ENCODE measurements at places on chromosomes 5 and 9. TPM values are rescaled to one million over a fixed set of nuclear protein-coding genes. Genes with fewer than 3 reads are reported as not detected.

The TRIP13 gene
- 1.1 TPM for polyA plus RNA-seq

The SVEP1 gene
- polyA plus RNA-seq = not detected

The ANKRD18B gene
- not detected for polyA plus RNA-seq

The SLC36A2 gene
- polyA plus RNA-seq = not detected

DNA sequence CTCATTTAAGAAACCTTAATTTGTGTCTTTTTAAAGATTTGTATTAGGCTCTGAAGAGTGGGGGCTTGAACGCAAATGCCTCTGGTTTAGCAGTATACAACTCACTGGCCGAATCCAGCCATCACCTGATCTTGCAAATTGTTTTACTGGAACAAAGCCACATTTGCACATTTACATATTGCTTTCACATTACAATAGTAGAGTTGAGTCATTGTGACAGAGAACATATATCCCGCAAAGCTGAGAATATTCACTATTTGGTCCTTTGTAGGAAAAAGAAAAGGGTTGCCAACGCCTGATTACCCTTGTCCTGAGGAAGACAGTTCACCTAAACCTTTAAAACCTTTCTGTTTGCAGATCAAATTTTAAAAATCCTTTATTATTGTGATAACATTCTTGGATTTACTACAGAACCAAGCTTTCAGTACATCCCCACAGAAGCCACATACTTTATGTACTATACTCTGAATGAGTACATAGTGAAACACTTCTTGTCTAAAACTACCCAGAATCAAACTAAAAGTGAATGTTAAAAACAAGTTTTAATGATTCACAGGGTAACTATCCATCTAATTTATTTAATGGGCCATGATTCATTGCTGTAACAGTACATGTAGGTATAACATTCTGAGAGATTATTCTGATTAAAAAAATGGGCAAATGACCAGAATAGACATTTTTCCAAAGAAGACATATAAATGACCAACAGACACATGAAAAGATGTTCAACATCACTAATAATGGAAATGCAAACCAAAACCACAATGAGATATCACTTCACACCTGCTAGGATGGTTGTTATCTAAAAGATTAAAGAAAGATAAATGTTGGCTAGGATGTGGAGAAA, 161.0 kb downstream of the SLC25A46 start:
- no peak for DNase-seq

- no peak for DNase-seq
These were observed 51.2 kb downstream of the MAPKAP1 start for GRCh38 chr9:125655691-125656410.

DNA sequence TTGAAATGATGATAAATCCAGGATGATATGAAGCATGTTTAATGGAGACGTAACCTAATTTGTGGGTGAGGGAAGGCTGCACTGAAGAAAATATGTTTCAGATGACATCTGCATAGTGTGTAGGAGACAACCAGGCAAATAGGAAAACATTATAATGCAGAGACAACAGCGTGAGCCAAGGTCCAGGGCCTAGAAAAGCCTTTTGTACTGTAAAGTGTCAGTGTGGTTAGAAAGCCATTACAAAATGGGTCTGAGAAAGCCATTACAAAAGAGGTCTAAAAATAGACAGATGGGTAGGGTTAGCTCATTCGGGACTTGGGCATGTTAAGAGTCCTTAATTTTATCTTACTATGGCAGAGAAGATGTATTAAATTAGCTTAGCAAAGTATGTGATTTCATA, 14.9 kb upstream of the GABRG2 start:
- DNase-seq = no peak

DNA sequence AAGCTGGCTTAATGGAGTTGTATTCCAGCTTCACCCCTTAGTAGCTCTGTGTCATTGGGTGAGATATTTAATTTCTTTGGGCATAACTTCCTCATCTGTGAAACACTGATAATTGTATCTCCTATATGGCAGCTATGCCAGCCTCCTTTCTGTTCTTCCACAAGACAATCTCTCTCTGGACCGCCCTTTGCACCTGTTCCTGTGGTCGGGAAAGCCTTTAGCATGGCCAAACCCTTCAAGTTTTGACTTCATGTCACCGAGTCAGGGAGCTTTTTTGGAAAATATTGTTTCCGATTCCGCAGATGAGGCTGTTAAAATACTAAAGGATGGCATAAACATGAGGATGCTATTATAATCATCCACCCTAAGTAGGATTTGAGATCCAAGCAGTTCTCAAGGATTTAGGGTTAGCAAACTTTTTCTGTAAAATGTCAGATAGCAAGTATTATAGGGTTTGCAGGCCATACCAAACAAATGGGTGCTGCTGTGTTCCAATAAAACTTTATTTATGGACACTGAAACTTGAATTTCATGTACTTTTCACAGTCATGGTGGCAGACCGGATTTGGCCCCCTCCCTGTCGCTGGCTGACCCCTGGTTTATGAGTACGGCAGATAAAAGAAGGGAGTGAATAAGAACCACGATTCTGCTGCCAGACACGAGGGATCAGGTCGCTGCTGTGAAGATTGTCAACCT, 695 bp upstream of the NDFIP1 start:
- DNase-seq = no peak

DNA sequence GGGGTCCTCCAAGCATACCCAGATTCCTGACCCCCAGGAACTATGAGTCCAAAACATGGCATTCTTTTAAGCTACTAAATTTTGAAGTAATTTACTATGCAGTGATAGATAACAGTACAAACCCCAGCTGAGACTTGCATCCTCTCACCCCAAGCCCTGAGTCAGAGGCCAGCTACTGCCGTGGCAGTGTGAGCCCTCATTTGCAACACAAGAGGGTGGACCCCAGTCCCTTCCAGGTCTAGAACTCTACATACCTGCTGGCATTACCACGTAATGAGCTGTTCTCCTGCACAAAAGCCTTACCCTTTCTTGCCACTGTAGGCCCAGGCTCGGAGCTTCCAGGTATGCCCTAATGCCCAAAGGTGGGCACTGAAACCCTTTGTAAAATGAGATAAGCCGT, 108.6 kb upstream of the ERCC6L2 start:
- no peak for DNase-seq

DNA sequence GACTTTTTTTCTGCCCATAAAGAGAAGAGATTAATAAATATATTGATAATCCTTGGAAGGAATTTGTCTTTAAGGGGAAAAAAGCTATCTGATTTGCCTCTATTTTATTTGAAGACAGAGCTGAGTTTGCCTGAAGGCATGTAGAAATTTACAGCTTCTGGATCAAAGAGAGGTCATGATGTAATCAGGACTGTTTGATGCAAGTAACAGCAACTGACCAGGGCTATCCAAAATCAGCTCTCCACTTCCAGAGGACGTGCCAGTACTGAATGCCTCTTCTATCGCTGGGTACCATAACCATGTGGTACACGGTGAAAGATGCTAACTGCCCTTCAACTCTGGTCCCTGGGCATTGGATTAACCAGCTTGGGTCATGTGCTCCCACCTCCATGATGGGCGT, 90.6 kb downstream of the ZFAND5 start:
- DNase-seq = no peak

GRCh38 chr9:131691969-131692611, 47.8 kb downstream of the RAPGEF1 start:
- DNase-seq = no peak

GRCh38 chr5:55102348-55102747, at the start of gene GZMA:
TSS of gene GZMA (plus strand) at chr5:55102646. CDS start at chr5:55102683, 37 bp downstream.
- DNase-seq = peak; percentile 77

- no peak for DNase-seq
These were observed 98.4 kb upstream of the GDNF start for GRCh38 chr5:37938076-37938852.

DNA sequence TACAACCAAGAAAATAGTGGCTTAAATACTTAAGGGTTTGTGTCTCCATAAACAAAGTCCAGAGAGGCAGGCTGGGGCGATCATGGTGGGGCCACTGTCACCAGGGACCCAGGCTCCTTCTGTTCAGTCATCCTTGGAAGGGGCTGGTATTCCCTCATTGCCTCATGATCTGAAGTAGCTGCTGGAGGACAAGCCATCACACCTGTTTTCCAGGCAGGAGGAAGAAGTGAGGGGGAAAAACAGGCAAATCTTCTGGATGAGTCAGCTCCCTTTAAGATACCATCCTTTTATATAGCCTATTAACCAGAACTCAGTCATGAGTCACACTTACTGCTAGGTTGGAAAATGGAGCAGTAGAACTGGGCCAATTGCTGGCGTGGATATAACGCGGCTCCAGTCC, 92.3 kb downstream of the DAP start:
- DNase-seq = no peak

DNA sequence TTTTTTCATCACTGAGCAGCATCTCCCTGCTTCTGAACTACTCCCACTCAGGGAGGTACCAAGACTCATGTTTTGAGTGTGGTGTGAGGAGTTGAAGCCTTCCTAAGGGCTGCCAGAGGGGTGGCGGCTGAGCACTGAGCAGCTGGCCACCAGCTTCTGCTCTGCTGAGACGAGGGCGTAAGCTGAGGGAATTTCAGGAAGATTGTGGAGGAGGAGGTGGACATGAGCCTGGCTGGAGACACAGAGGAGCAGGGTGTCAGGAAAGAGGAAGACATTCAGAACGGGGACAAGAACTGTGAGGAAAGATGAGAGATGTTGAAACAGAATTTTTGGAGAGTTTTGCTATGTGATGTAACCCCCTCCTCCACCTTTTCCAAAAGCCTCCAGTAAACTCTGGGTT, 7.8 kb downstream of the LCP2 start:
- no peak for DNase-seq

DNA sequence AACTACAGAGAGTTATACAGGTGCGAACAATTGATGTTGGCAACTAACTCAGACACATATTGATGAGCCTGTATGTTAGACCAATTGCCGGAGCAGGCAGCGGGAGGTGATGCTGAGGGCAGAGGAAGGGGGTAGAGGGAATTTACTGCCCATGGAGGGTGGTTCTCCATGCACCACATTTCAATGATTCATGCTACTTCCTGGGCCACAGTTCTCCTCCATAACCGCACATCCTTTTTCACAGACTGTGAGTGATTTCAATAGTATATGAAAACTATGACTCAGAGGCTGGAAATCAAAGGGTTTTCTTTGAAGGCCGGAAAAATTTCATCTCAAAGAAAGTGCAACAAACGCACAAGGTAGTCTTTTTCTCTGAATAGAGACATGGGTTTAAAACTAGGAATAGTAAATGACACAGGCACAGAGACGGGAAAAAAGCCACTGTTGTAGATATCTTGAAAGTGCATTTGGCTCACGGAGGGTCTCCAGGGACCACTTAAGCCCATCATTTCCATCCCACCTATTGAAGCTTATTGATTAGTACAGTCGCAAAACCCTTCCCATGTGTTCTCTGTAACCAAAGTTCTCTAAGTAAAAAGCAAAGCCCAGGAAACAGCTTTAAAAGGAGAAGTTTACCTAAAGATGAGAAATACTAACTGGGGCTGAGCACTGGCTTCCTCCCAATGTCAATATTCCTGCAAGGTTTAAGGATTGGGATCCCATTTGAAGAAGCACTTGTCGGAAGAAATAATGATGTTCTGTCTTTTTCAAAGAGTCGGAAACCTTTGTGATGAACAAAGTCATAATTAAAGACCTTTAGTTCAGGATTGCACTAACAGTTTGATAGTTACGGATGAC, 28.0 kb upstream of the ADAM19 start:
- DNase-seq = peak; percentile 52
